Adipocyte (in vitro differentiated cells): ENCODE measurements at places on chromosomes 5 and 9.

DNA sequence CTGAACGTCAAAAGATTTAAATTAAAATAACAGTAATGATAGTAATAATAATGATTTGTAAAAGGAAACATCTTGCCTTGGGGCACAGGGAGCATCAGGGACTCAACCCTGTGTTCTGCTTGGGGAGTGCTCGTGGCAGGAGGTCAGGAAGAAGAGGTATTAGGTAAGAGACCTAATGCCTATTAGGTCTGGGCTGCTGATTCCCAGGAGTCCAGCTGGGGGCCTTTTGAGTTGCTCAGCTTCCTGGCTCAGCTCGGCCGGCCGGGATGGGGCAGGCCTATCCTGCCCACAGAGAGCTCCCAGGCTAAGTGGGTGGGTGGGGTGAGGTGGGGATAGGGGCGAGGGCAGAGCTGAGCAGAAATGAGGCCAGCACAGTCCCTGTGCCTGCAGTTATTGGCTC lies 17.5 kb downstream of the LMX1B start:
- DNase-seq, result no peak

DNA sequence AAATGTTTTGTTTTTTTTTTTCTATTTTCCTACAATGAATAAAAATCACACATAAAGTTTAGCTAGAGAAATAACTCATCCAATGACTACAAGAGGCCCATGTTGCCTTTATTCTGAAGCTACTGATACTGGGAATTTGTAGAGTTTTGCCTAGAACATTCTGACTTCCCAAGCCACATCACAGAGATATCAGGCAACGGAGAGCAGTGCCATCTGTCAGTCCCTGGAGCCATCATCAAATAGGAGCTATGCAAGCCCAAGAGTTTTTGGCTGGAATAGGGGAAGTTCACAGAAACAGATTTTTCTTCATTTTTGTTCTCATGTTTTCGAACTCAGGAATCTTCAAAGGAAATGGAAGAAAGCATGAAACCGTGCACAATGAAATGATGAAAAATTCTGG lies 896.6 kb downstream of the TLE1 start:
- no peak for DNase-seq

GRCh38 chr5:74766418-74766848 lies 484 bp downstream of the GFM2 start:
- DNase-seq, result peak; percentile 81

DNA sequence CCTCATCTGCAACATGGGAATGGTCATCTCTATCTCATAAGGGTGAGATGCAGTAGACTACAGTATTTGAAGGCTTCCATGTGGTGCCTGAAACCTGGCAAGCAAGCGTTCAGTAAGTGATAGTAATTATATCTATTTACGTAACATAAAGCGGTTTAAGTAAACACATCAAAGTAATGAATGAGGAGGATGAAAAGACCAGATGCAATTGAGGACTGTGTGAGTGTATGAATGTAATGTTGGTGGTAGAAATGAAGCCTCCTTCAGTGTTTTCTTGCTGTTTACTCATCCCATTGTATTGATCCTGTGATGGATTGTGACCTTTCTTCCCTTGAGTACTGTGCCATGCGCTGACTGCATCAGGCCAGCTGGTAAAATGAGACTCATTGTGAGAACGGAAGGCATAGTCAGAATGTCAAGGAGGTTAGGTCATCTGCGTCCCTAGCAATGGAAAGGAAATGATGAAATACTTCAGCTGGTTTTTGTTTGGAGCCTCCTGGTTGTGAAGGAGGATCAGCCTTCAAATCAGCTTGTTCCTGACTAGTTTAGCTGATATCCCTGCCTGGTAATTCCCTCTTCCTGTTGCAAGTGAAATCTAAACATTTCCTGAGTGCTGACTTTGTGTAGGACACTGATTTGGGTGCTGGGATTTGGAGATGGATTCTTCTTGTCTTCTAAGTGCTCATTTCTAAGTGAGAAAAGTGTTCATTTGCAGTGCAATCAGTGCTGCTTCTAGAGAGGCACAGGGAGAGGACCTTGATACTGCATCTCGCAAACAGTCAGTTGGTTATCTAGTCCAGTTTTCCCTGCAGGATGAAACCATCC lies 35.6 kb downstream of the TNFSF8 start:
- peak; percentile 95 for DNase-seq

GRCh38 chr5:151492729-151493128 lies 45.3 kb downstream of the SLC36A1 start:
- peak; percentile 55 for DNase-seq

DNA sequence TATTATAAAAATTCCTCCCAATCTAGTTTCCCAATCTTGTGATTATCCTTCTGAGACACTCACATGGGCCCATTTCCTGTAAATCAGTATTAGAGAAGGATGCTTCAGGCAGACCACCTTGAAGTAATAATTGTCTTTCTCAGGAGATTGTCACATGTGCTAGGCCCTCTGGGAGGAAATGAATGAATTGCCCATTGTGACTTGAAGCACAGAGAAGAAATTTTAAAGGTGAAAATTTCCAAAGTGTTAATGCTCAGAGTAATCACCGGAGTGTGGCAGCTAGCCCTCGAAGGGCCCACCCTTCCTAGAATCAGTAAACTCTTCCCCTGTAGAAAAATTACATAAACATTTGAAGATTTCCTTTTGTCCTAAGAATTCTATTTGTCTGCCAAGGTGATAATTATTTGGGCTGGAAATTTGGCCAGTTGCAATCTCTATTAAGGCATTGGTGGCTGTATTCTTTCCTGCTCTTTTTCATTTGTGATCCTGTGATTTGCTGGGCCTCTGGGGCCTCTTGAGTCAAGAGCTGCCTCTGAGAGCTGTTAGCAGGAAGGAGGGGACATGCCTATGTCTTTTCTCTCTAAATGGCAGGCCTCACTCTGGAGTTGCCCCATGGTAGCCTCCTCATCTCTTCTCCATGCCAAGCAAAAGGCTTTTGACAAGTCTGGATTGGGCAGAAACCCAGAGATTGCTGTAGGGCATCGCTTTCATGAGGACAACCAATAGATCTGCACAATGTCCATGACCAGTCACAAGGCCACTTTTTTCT lies 371.5 kb upstream of the ACTBL2 start:
- DNase-seq, result no peak

DNA sequence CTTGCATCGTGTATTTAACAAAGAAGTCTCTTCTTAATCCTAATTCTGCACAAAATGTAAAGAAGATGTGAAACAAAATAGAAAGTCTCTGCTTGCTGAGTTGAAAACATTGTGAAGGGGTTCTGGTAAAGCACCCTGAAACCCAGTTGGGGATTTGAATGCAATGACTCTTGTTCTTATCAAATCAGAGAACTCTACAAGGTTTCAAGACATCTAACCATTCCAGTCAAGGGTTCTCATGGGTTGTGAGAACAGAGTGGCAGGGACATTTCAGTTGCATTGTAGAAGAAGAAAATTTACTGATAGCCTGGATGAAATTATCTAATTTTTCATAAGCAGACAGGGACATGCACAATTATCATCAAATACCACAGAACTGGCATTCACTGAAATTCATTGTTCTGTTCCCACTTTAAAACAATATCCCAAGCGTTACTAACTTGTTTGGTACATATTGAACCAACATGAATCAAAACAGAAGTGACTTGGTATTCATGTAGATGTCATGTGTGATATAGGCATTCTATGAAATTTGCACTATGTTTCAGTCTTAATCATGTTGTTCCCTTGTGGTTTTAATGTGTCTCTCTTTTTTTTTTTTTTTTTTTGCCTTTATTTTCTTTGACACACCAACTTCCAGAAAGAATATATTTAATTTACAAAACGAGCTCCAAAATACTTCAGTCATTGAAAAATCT lies 563.3 kb downstream of the IRX1 start:
- DNase-seq, result no peak

- peak; percentile 84 for DNase-seq
Observed at GRCh38 chr5:181261320-181262049, 542 bp upstream of the TRIM52 start.

DNA sequence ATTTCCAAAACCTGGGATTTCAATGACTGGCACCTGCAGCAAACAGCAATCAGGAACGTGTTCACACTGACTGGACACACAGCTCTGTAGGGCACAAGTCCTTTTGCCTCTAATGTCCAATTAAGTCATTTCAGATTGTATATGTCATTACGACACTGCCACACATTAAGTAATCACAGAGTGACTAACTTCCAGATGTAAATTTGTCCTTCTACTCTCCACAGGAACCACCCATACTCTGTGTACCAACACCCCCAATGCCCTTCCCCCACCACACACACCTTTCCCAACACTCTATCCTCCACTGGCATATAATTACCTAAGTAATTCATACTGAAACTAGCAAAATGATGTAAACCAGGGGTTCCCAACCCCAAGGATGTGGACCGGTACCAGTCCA lies 30.5 kb downstream of the LARS1 start:
- DNase-seq, result no peak

GRCh38 chr9:21505425-21506179 lies 23.5 kb upstream of the IFNE start:
- no peak for DNase-seq

DNA sequence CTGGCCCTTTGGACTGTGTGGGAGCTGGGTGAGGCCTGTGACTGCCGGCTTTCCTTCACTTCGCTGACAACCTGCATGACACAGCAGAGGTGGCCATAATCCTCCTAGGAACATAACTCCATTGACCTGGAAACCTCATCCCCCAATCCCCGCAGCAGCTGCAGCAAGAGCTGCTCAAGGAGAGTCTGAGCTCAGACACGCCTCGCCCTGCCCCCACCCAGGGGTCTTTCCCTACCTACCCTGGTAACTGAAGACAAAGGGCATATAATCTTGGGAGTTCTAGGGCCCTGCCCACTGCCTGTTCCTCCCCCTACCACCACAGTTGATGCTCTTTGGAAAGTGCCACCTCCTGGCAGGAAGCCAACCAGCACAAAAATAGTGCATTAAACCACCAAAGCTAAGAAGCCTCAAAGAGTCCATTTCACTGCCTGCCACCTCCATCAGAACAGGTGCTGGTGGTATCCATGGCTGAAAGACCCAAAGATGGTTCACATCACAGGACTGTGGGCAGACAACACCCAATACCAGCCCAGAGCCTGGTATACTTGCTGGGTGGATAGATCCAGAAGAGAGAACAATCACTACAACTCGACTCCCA lies 18.4 kb downstream of the TRIM36 start:
- DNase-seq, result no peak

GRCh38 chr9:85258823-85259370 lies 482.9 kb downstream of the AGTPBP1 start:
- peak; percentile 7 for DNase-seq

- DNase-seq, result no peak
Observed at GRCh38 chr5:138605254-138605972, 30.2 kb upstream of the HSPA9 start.

GRCh38 chr5:108339220-108339619 lies 42.7 kb downstream of the FBXL17 start:
- DNase-seq, result no peak

DNA sequence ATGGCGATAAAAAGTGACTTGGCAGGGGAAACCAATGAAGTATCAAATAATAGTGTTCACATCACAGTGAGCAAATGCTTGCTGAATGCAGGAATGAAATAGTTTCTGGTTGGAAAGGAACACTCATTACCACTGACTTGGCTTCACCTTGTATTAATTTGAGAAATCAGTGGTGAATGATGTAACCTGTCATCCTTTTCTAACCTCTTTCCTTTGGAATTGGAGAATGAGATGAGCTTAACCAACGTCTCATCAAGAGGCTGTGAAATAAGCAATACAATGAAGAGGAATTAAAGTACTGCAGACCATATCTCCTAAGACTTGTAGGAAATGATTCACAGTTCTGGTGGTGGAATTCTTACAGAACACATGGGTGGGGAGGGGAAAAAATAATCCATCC lies 192.2 kb downstream of the DMAC1 start:
- no peak for DNase-seq

- peak; percentile 34 for DNase-seq
Observed at GRCh38 chr9:12884736-12885395, 110.0 kb downstream of the LURAP1L start.

DNA sequence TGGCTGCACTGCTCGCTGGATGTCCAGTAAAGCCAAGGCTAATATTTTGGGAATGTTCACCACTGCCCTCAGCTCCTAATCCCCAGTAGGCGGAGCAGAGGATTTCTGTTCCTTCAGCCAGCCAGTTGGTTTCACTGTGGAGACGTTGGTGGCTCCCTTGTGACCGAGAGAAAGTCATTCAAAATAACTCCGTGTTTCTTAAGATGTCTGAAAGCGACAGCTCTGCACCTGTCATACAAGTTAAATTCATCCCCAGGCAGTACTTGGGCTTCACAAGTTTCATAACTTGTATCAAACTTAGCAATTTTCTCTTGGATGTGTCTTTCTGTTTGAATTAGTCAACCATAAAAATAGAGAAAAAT lies 382 bp upstream of the CDKN2B start:
- no peak for DNase-seq

DNA sequence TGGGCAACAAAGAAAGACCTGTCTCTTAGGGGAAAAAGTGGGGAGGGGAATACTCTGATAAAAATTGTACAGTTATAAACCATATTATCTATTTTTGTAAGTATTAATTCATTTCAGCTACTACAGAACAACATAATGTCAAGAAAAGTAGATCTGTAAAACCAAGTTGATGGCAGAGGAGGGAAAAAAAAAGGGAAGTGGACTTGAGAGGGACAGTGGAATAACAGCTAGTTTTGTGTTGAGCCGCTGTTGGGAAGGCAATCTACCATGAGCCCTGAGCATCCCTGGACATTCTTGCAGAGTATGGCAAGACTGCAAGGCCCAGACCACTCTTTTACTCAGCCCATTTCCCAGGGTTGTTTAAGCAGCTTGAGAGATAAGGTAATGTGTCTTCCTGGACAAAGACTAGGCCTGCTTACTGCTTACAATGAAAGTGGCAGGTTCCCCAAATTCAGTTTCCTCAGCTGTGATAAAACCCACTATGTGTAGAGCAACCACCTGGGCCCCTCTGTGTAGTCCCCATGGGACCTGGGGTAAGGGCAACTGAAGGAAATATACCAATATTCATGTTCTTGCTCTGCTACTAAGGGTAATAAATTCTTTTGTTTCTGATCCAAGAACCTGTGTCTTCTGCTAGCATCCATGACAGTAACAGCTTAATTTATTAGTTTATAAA lies 25.0 kb downstream of the CEP120 start:
- no peak for DNase-seq

DNA sequence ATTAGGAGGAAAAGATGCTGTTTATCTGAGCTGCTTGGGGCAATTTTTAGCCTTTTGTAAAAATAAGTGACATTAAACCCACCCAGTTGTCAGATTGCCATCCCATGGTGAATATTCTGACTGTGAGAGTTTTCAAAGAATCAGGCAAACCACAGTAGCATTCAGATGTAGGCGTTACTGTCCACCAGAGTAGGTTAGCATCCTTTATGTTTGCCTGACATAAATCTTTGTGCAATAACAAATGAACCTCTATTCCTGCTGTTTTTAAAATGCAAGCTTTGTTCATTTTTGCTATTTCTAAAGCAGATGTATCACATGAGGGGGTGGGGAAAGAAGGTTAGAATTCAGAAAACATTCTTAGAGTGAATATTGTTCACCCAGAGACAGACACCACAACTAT lies 427.8 kb downstream of the CDH9 start:
- no peak for DNase-seq
